ENCODE measurements at places on chromosomes 4 and X.
A peak's percentile ranks its signal among the peaks of the same experiment; 100 is the strongest.

- no peak for DNase-seq
Observed at GRCh38 chr4:145218251-145218650, 37.9 kb upstream of the OTUD4 start.

GRCh38 chr4:147773261-147774184 lies 41.6 kb downstream of the ARHGAP10 start:
- DNase-seq: no peak

DNA sequence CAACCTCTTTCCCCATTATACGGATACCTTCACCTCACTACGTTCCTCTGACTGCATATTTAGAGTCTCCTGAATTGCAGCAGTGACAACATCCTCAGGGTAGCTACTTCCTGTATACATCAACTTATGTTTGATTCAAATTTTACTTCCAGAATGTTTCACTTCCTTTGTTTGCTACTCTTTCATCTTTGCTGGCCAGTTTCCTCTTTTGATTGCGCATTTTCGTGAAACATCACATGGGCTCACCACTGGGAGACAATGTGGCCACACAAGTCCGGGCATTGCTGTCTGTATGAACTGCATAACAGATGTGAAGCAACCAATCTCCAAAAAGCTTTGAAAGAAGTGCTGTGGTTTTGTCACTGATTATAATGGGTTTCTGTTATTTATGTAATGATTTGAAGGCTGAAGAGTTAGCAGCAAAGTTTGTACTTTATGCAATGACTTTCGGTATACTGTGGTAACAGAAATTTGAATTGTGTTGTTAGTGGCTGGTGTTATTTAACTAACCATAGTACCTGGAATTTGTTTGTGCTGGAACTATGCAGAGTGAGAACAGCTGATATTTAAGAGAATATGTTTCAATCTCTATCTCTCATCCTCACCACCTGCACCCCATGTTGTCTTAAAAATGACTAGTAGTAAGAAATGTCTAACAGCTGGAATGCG lies 7.4 kb downstream of the SNCA start:
- peak; percentile 85 for DNase-seq

DNA sequence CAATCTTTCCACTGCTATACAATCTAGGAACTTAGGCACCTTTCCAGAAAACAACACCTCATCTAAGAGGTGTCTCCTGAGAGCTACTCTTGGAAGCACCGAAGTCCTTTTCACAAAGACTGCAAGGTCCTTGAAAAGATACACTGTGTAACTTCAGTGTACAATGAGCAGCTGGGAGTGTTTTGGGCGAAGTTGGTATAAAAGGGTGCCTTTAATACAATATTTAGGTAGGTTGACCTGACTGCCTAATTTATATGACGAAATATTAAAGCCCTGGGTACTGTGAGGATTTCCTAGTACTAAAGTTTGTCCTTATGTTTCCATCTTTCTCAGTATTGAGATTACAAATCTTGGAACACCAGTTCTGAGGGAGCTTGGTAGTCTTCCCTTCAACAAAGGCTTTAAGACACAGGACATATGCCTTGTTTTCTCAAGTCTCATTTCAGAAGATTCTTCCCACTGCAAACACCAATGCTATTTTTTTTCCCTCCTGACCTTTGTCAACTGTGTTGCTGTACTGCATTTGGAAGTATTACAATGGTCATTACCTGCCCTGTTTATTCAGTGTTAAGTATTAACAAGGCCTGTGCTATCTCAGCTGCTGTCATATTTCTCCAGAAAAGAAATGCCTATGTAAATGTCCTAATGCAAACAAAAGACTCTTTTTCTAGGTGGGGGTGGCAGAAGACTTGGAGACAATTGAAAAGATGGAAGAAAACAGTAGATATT lies 134.2 kb downstream of the MAML3 start:
- DNase-seq: no peak

DNA sequence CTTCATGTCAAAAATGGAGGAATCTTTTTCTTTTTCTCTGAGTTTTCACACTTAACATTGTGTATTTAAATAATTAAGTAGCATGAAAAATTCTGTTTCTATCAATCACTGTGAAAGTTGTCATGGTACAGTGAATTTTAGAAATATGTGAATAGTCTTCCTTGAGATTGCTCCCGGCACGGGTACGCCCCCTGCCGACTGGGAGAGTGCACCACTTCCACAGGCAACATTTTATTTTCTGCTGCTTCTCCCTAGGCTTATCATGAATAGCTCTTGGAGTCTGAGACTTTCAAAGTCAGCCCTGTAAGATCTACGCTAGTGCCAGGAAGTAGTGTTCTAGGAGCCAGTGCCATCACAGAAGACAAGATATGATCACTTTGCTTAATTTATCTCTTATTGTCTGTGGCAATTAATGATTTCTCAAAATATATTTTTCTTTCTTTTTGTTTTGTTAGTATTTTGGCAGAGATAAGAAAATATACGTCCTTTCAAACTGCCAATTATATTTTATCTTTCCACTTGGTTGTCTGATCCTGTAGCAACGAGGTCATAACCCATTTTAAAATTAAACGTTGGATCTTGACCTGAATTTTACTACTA lies 763.8 kb upstream of the AADAT start:
- DNase-seq: peak; percentile 72

GRCh38 chr4:77121736-77122240 lies 35.2 kb upstream of the CCNG2 start:
- no peak for DNase-seq

DNA sequence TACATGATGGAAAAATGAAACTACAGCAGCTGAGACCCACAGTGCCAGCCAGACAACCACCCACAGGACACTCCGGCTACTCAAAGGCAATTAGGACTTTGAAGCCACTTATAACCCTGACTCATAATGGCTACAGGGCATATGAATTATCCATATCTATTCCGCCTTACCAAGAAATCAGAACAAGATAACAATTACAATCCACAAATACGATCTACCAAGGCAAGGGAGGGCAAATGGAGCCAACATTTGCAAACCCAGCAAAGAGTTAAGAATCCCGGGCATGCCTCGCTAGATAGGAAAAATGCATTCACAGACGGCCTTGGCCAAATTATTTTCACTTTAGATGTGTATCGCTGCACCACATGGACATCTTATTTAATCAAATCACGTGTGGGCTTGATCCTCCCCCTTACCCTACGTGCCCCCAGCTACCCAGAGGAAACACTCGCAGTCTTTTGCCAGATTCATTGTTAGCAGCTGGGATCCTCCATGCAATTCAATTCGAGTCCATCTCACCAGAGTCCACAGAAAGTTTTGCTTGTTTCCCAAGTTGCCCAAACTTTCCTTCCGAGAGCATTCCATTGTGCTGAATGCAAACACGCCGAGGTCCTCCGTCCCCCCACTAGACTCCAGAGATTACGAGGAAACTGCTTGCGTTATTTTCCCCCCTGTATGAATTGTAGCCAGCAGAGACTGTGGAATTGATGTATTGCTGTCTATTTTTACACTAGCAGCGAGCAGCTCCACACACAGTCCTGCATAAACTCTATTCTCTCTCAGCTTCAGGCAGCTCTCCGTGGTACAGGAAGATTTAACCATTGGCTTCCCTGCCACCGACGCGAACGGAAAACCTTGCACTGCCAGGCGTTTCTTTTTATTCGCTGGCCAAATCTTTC lies 1.2 kb downstream of the PPARGC1A start:
- DNase-seq: no peak

DNA sequence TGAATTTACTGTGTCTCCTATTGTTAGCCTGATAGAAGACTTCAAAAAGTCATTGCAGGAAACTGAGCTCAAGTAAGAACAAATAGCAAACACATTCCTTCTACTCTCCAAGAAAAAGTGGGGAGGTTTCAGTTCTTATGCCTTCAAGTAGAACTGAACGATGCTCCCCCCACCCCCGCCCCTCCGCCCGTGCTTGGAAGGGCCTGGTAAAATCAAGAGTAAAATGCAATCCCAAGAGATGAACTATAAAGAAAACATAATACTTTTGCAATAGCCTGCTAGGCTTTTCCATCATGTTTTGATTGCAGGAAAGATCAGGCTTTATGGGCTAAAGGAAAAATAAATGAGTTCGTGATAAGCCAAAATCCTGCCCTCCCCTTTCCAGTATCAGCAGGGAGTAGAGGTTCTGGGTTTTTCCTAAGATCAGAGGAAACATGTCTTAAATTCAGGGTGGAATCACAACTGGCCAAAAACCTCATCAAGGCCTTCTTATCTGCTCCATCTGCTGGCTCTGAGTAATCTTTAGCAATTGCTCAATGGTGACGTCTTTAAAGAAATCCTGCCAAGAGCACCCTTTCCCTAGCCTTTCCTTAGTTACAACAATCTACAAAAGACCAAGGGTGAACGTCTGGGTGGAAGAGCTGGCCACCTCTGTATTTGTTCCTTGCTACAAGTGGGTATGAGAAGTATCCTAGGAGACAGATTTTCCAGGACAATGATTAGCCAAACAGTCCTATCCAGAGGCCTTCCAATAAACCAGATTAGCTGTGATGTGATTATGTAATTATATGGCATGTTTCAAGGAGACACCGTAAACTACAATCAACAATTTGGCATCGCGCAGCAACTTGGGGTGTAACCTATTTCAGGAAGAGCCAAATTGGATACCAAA lies 66.3 kb upstream of the FAM9C start:
- DNase-seq: no peak

- no peak for DNase-seq
Observed at GRCh38 chr4:125679989-125680388, 365.2 kb downstream of the FAT4 start.

- no peak for DNase-seq
Observed at GRCh38 chr4:81031796-81032551, 1.5 kb downstream of the BMP3 start.

DNA sequence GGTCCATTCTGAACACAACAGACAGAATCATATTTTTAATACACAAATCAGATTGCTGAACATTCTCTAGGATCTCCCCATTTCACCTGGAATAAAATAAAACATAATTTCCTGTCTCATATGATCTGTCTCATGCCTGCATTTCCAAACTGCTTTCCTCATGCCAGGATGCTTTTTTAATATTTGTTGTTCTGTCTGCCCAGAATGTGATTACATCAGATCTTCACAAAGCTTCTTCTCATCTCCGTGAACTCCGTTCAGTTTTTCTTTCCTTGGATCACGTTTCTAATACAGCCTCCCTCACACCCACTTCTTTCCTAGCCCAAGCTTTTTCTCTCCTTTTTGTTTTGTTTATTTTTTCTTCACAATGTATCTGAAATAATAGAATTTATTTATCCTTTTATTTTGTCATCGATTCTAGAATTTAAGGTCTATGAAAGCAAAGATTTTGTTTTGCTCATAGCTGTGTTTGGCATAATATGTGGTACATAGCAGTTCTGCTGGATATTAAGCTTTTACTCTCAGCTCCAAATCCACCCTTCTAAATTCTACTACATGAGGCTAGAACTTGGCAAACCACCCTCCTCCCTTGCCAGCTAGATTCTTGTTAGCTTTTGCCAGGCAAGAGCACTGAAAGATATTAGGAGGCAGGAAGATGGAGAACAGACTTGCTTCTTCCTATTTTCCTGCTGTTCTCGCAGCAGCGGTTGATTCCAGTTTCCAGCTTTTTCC lies 165.5 kb upstream of the SLIT2 start:
- no peak for DNase-seq

- DNase-seq: peak; percentile 92
Observed at GRCh38 chr4:63459329-63459728, 949.9 kb downstream of the TECRL start.

DNA sequence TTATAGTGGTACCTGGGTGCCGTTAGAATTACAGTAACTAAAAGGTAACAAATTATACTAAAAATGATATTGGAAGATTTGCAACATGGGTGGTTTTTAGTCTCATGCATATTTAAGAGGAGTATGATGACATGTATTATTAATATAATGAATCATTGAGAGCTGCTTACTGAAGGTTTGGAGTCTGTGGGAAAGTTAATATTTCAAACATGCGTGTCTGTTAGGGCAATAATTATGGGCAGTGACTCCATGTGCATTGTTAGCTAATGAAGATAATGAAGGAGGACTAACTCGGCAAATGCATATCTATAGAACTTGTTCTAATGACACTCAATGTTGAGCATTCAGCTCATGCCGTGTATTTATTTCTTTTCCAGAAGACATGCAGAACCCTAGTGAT lies 47.1 kb downstream of the MTHFD2L start:
- DNase-seq: no peak

DNA sequence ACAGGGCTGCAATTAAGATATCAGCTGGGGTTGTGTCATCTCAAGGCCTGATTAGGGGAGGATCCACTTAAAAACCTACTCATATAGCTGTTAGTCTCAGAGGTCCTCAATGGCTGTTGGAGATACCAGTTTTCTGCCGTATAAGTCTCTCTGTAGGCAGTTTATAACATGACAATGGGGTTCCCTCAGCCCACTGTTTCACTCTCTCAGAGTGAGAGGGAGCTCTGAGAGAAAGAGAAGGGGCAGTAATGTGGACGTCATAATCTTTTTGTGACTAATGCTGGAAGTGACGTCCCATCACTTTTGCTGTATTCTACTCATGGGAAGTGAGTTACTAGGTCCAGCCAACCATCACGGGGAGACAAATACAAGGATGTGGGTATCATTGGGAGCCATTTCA lies 70.3 kb downstream of the STIM2 start:
- DNase-seq: no peak

DNA sequence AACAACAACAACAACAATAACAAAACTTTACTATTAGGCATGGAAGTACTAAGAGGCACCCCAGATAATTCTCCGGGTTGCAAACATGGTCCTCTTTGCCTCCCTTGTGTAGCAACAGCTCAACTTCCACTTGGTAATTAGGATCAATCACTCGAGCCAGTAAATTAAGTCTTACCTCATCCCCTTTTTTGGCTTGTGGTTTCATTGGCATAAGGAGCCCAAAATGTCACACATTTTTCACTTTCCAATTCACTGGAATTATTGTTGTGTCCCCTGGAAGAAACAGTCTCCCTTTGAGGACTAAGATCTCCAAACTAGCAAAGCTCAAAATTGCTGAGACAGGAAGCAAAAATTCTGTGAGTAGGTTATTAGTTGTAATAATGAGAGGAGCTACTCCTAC lies 49.2 kb upstream of the HSD17B10 start:
- DNase-seq: no peak

DNA sequence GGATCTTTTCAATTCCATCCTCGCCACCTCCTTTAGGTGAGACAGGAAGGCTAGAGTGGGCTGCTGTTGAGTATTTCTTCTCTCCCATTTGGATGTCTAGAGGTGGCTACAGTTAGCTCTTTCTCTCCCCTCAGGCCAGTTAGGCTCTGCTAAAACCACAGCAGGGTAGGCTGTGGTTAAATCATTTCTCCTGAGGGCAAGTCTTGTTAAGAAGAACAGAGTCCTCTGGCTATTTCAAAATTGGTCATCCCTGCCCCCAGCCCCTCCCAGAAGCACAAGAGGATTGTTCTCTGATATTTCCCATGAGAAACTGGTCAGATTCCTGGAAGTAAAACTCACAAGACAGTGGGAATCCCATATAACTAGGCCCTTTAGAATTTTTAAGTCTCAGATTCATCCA lies 1359.5 kb downstream of the TECRL start:
- no peak for DNase-seq
